CD4-positive, alpha-beta T cell treated with Interleukin-10 for 1 hour (primary cell): ENCODE measurements at places on chromosomes 13 and 19.

GRCh38 chr19:2834294-2834871 lies 6.9 kb upstream of the ZNF555 start:
- no peak for DNase-seq

DNA sequence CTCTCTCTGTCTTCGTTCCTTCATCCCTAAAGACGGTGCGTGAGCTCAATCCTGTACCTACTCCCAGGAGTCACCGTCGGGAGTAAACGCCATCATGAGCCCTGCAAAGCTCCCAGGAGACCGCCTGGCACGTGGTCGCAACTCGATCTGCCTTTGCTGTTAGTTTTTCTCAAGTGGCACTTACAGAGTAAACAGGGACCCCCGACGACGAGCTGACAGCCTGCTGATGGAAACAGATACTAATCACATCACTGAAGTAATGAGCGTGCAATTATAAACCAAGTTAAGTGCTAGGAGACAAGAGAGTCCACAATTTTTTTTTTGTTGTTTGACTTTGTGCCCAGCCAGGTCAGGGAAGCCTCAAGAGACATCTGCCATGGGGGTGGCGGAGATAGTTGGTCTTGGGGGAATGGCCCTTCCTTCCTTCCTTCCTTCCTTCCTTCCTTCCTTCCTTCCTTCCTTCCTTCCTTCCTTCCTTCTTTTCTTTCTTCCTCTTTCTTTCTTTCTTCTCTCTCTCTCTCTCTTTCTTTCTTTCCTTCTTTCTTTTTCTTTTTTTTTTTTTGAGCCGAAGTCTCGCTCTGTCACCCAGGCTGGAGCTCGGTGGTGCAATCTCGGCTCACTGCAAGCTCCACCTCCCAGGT lies 23.6 kb downstream of the CACNG6 start:
- no peak for DNase-seq

DNA sequence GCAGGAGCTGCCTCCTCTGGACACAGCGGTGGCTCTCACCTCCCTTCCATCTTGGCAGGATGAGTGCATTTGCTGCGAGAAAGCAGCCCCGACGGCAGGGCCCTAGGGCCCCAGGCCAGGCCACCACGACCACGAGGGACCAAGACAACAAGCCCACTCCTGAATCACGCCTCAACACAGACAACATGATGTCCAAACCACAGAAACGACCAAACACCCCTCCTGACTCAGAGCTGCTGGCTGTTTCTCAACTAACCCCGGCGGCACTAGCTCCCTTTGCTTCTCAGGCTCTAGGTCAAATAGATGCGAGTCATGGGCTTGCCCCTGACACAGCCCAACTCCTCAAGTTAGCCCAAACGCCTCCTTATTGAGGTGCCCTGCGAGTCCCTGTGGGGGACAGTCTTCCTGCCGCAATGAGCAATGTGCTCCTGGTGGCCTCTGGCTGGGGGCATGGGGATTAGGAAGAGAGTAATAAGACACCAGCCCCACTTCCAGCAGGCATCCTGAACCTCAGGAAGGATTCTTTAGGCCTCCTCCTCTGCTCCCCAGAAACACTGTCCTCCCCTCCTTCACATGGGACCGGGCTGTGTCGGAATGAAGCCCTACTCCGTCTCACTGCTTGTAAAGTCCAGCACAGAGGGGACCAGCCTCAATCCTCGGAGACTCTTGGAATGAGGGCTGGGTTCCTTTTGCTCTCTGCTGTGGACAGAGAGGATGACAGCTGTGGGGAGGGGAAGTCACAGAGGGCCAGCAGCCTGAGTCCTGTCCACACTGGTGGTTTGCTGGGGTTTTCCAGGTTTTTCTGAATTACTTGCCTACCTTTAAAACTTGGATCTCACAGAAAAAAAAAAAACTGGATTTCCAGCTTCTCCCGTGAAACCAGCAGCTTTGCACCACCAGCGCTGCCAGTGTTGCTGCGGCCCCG lies 6.9 kb upstream of the ATF5 start:
- DNase-seq, result no peak

- no peak for DNase-seq
Observed at GRCh38 chr13:107803822-107804495, 411.4 kb downstream of the LIG4 start.

DNA sequence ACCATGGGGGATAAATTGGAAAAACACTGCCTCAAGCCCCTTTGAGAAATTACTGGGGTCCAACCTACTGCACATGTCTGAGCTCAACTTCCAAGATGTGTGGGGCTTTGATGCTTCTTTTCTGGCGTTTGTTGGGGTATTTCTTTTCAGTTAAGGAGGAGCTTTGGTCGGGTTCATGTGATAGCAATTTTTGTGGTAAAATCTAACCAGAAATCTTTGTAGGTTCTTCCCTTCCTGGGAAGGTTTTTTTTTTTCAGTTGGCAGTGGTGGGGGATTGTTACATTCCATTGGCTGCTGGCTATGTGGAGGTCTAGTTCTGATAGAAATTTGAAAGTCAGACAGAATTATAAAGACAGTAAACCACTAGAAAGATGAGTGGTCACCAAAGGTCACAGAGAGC lies 327.8 kb downstream of the ATP8A2 start:
- no peak for DNase-seq

DNA sequence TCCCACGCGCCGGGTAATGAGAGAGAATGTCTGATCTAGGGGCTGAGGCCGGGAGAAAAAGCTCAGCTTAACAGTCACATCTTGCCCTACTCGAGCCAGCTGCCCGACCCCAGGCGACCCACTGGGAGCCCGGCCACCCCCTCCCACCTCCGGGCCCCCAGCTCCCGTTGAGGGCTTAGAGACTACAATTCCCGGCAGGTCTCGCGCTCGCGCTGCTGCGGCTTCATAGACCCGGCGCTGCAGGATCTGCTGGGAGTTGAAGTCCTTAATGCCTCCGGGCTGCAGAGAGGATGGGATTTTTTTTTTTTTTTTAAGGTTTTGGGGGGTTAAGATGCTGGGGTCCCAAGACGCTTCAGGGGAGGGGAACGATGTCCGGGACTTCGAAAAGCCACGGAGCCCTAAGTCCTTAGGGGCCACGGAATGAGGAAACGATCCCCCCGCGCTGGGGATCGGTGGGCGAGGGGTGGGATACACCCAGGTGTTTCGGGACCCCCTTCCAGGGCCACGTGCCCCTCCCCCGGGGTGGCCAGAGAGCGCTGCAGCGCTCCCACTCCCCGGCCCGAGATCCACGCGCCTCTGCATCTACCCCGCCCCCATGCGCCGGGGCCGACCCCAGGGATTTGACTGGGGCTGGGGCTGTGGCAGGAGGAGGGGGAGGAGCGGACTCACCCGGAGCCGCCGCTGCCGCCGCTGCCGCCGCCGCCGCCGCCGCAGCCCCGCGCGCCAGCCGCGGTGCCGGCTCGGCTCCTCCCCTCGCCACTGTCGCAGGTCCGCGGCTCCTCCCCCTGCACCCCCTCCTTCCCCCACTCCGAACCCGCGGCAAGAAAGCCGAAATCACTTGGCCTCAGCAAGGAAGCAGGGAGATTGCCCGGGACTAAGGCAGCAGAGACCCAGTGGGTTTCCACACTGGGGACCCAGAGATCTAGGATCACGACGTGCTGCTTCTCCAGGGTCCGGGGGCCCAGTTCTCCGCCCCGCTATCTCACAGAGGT lies at the start of gene SYT3:
SYT3 (minus strand) TSS at position 761 of the 992 bp plus-strand sequence. CDS start 2,470 bp downstream, outside the sequence.
- DNase-seq, result peak; percentile 24

DNA sequence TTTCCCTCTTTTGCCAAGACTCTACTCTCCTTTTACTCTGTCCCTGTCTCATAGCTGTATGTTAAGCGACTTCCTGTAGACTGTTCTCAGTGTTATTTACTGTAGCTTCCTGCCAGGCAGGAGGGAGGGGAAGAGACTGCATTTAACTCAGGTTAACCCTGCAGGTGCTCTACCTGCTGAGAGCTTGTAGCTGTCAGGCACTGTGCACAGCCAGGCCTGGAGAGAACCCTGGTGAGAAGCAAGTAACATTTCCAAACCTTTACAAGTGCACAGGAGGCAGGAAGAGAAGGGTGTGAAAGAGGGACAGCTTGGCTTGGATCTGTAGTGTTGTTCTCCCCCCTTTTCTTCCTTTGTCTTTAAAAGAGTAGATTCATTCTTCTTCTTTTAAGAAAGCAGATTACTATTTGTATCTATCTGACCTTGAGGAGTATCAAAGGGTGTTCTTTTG lies 167.1 kb downstream of the LMO7 start:
- peak; percentile 27 for DNase-seq

DNA sequence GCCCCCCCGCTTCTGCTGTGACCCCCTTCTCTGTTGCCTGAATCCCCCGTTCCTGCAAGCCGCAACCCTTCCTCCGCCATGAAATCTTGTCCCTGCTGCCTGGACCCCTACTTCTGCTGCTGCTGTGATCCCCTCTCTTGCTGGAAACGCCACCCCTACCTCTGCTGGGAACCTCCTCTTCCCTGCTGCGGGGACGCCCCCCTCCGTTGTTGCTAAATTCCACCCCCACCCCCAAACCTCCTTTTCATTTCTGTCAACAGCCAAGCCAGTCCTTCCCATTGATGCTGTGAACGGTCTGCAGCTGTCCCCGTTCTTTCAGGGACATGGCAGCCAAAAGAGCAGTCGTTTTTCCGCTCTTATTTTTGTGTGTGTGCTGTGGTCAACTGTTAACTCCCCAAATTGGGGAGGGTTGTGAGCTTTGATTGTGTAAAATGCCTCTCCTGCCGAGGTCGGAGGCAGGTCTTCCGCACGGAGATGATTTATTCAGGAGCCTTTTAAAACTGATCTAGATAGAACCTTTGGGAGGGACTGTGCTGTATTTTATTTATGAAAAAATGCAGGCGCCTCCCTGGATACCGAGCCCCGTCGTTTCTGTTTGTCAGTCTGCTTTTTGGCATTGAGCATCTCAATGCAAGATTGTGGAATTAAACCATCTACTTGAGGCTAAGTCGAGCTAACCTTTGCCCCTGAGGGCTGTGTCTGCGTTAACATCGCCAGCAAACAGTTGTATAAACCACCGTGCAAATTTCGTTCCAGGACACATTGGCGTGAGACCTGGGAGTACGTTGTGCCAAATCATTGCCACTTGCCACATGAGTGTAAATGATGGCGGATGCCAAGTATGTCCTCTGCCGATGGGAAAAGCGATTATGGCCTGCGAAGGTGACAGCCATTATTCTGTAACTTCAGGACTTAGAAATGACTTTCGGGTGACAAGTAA lies 27.9 kb upstream of the NDUFS7 start:
- DNase-seq, result no peak

GRCh38 chr19:10361569-10362011 lies 18.8 kb downstream of the TYK2 start:
- DNase-seq, result no peak

GRCh38 chr13:51585696-51586095 lies 1.4 kb downstream of the WDFY2 start:
- no peak for DNase-seq

- no peak for DNase-seq
Observed at GRCh38 chr19:15837221-15837731, 21.8 kb upstream of the OR10H1 start.

DNA sequence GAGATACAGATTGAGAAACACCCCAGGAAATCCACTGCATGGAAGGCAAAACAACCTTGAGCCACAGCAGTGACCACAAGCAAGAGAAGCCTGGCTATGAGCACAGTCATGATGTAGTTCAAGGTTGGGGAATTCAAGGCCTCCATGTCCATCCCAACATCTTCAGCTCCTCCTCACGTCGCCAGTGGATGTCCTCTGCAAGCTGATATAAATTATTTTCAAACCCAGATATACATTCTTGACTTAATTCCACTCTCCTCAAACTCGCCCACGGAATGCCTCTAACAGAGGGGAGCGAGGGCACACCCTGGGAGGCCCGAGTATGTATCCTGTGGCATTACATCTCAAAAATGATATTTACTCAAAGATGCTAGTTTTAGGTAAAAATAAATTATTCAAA lies 105.5 kb downstream of the SHISA2 start:
- DNase-seq, result no peak

DNA sequence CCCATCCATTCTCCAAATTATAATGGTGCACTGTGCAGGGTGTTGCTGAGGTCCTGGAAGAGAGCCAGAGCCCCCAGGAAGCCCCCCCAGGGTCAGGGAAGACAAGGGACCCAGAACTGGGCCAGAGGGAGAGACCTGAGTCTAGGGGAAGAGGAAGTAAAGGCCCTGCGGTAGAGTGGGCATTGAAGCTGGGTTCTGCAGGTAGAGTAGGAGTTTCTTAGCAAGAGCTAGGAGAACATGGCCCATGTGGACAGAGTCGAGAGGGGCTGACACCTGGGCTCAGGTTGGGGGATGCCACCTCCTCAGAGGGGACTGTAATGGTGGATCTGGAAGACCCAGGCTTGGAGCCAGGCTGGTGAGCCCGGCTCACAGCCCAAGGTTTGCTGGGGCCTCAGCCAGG lies 17.0 kb upstream of the ONECUT3 start:
- no peak for DNase-seq
